ENCODE measurements at places on chromosomes 7 and 10. TPM values are rescaled to one million over a fixed set of nuclear protein-coding genes. Genes with fewer than 3 reads are reported as not detected.

RAPGEF5 gene
- 43.9 TPM for total RNA-seq

DNA sequence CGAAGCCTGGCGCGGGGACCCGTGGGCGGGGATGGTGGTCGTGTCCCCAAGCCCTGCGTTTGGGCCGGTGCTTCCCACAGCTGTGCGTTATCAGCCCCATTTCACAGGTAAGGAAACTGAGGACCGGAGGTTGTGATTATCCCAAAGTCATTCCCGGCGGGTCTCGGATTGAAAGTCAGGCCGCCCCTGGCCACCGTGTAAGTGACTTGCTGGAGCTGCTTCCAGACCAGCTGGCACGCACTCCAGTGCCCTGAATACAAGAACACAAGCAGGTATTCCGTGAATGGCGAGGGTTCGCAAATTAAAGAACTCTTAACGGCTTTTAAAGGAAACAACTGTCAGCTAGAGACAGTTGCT, 675 bp upstream of the ATE1 start:
- DNase-seq, result peak; percentile 65

LRIT1 gene
- total RNA-seq, result not detected

- DNase-seq, result no peak
Measured at GRCh38 chr7:2782121-2782520, 62.0 kb downstream of the GNA12 start.

PLXNA4 gene
- total RNA-seq, result 6.8 TPM

GRCh38 chr7:40077849-40078248, 56.6 kb downstream of the MPLKIP start:
- no peak for DNase-seq

CCL24 gene
- 1.2 TPM for total RNA-seq

DNA sequence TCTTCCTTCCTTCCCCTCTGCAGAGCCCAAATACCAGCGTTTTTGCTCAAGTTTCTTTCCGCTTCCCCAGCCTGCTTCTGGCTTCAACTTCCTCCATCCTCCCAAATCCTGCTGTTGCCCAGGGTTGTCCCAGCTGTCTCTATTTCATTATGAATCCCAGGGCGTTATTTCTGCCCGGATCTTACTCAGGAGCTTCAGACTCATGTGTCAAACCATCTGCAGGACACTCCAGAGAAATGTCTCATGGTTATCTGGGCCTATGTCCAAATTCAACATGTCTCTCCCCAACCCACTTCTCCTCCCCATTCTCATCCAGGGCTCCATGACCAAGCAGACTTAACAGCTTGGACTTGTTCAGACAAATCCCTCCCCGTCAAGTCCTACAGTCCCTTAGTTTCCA, 15.6 kb downstream of the ARHGAP22 start:
- no peak for DNase-seq

DNA sequence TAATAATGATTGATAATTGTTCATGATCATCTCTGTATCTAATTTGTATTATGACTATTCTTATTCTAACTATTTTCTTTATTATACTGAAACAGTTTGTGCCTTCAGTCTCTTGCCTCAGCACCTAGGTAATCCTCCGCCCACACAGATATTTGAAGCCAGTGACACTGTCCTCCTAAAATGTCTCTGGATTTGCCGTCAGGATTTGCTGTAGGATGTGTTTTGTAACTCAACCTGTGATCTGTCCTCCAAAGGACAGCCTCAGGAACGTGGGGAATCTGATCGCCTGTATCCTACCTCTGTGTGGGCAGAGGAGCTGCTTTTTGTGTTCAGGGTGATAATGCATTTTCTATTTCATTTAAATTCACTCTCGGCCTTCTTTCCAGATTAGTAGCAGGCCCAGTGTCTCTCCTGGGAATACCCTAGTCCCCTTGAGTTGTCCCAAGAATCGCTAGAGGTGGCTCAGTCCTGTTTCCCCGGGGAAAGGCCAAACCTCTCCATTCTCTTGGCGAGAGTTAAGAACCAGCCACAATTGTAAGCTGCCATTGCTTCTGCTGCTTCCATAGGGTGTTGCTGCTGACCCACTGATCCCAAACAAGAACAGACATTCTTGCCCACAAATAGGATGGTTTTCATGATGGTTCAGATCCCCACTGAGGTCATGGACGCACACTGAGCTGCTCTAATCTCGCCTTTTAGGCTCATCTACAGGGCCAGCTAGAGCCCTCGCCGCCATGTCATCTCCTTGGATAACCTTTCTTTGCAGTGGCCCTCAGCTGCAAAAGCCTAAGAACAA, 136.2 kb upstream of the KCNMA1 start:
- no peak for DNase-seq

DNA sequence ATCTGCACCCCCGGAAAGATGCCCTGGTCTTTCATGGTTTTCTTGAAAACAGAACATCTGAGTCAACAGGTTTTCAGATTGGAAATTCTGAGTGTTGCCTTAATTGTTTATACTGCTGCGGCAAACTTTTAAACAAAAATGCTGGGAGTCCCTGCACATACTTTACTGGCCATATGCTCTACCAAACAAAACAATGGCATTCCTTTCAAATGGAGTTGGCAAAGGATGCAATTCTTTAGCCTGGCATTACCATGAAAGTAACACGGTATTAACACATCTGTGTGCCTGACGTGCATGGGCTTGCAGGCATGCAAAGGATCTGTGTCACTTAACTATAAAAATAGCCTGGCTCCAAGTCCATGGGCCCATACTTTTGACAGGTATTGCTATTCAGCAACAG, 4.2 kb downstream of the INHBA start:
- DNase-seq, result no peak

DNA sequence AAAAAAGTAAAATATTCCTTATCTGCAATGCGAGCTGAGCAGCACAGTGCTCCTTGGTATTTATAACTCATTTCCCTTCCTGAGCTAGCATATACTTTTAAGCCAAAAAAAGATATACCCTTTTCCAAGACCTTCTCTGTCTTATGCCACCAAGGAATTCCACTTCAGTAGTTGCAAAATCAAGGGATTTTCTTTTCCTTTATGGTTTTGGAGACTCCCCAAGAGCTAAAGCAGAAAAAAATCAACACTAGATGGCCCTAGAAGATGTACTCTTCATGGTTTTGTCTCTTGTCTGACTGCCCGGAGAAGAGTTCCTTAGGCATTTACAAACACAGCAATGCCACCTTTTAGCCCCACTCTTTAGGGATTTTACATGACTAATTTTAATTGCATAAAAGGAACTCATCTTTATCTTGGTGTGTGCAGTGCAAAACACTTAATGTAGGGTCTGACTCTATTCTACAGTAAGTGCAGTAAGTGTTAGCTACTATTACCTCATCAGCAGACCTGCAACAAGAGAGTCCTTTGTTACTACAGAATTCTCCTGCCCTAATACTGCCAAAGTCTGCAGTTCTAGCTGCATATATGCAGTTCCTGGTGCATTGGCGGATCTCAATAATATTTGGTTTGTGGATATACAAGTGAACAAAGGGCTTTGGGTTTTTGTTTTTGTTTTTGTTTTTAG, 443.3 kb downstream of the GFRA1 start:
- peak; percentile 54 for DNase-seq

GRCh38 chr7:132078891-132079735, 497.2 kb downstream of the PLXNA4 start:
- no peak for DNase-seq

DNA sequence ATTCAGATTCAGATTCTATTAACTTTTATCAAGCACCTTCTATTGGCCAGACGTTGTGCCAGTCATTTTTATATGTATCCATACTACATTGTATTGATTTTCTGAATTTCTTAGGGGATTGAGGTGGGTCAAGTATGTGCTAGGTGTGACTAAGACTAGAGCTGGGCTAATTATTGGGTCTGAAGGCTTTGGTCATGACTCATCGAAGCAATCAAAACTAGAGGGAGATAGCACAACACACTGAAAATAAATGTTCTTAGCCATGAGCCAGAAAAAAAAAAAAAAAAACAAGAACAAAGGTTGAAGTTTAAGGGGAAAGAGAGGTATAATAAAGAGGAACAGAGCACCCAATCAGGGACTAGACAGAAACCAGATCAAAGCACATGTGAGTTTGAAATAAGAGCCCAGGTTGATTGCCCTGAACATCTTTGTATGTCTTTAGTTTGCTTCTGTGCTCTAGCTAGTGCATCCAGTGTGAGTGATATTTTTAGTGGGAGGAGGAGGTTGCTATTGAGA, 171.6 kb upstream of the FOXP2 start:
- DNase-seq, result no peak

SPDYE18 gene
- total RNA-seq, result 0.59 TPM

PRKAG2 gene
- total RNA-seq, result 15.2 TPM

GRCh38 chr7:117320523-117320922, 2.3 kb downstream of the WNT2 start:
- no peak for DNase-seq

GRCh38 chr7:139016931-139017511, 18.8 kb downstream of the ZC3HAV1L start:
- peak; percentile 40 for DNase-seq

GRCh38 chr7:4083513-4083912, 598.6 kb upstream of the FOXK1 start:
- DNase-seq, result no peak

- DNase-seq, result no peak
Measured at GRCh38 chr7:150830937-150831336, 21.4 kb upstream of the AOC1 start.

DNA sequence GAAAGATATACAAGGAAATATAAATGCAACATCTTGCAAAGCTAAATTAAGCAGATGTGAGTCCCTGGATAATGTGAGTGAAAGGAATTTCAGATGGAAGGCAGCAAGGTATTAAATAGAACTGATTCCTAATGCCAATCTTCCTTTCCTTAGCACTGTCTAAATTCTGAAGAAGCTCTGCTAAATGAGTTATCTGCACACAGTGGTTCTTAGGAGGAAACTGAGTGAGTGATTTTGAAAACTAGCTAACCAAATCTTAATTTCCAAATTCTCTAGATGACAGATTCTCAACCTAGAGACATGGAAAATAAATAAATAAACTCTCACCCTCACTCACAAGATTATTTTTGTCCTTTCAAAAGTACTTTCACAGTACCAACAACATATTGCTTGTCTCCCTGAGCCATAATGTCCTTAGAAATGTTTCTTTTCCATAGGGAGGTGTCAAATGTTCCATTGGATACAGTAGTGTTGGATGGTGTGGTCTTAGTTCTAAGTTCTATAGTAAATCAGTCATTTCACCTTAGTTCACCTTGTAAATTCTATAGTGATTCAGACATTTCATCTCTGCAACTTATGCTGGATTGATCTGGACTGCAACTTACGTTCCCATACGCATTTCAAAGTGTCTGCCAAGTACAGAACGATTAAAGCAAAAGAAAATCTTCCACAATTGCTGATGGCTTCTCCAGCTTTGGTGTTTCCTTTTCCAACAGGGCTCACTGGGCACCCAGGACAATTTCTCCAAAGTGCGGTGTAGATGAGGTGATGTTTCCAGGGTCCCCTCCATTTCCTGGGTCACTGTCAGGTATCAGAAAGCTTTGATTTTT, 145.4 kb upstream of the FAM171A1 start:
- no peak for DNase-seq

PLEKHA1 gene
- total RNA-seq, result 40.2 TPM

RPEL1 gene
- total RNA-seq, result not detected

DNA sequence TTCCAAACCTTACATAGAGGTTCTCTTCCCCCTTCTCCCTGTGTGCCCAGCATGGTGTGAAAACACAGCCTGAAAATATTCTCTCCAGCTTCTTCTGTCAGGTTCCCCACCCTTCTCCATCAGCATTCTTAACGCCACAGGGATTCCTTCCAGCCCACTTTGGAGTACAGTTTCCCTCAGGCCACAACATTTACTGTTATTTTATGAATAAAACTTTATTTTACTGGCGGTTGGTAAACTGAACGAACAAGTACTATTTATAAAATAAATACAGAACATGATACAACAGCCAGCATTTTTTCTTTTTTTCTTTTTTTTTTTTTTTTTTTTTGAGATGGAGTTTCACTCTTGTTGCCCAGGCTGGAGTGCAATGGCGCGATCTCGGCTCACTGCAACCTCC, 31.6 kb upstream of the GPNMB start:
- no peak for DNase-seq

OLAH gene
- not detected for total RNA-seq

DNA sequence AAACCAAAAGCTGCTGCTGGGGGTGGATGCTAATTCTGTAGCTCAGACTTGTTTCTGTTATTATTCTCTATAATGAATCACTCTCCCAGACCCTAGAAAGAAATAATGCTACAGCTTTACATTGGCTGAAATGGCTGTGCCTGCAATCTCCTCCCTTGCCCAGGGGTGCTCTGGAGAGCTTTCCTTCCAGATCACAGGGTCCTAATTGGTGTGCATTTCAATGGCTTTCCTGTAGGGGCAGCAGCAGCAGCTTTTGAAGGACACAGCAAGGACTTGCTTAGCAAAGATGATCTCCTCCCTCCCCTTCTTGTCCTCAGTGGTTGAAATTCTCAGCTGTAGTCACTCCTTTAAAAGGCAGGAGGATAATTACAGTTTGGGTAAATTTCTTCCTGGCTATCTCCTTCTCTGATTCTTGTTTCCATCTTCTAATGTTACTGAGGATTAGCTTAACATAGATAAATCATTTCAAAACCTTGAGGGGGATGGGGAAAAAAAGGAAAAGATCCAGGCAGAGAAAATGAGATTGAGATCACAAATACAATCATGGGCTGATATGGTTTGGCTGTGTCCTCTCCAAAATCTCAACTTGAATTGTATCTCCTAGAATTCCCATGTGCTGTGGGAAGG, 120.2 kb upstream of the CTTNBP2 start:
- no peak for DNase-seq

BEND7 gene
- 6.9 TPM for total RNA-seq

DNA sequence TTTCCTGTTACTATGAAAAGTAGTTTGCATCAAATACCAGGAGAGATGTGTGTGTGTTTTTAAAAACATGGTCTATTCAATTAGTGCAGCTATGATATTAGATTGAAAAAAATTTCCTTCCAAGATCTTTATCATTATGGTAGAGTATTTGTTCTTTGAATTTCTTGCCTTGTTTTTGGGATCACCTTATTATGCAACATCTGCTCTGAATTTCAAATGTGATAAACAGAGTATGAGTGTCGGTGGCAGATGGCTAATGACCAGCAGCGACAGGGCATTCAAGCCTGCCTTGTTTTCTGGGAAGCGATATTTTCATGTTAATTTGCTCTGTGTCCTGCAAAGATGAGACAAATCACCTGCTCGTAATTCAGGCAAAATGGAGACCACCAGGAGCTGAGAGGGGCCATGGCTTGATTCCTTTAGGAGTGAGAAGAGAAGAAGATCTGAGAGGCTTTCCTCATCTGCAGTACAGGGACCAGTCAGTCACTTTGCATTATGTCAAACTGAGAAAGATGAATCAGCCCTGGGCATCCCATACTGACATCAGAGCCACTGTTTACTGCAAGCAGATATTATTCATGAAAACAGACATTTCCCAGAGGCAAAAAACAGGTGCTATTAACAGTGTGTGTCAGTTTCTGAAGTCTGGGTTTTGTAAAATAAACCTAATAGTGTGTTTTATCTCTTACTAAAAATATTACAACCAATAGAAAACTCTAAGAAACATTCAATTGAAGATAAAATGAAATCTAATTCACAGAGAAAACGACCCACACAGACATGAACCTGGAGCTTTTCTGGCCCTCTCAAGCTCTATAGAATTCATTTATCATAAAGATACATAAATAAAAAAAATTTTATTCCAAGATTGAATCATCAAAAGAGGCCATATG, 67.6 kb downstream of the CDK6 start:
- no peak for DNase-seq

GRCh38 chr7:34327681-34328080, 330.3 kb upstream of the NPSR1 start:
- no peak for DNase-seq

CALCR gene
- total RNA-seq, result 0.49 TPM

- DNase-seq, result no peak
Measured at GRCh38 chr10:126420567-126421300, 32.5 kb upstream of the ADAM12 start.

NFE2L3 gene
- 12.3 TPM for total RNA-seq
